ENCODE measurements at places on chromosomes 7 and 10.

DNA sequence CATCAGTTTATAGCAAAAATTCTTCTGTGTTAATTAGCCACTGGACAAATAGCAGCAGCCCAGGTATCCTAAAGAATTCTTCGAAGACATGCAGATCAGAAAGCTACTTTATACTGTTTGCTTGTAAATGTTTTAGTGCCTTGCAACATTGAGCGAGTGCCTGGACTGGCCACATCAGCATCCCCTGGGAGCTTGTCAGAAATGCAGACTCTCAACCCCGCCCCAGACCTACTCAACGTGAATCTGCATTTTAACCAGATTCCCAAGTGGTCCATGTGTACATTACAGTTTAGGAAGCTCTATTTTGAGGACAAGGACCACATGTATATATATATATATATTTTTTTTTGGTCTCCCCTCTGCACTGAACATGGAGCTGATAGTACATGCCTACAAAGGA, 18.5 kb upstream of the PLEKHS1 start:
- no peak for DNase-seq

DNA sequence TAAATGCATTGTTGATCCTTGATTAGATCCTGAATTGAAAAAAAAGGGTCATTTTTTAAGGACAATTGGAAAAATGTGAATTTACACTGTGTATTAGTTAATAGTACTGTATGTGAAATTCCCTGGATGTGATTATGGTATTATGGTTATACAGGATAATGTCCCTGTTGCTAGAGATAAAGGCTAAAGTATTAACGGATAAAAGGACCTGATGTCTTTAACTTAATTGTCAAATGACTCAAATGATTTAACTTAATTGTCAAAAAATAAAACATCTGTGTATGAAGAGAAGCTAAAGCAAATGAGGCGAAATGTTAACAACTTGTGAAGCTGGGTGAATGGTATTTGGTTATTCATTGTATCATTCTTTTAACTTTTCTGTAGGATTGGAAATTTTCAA, 48.8 kb downstream of the SUFU start:
- no peak for DNase-seq

- DNase-seq = no peak
Measured at GRCh38 chr7:143227806-143228205, 6.0 kb downstream of the TAS2R40 start.

DNA sequence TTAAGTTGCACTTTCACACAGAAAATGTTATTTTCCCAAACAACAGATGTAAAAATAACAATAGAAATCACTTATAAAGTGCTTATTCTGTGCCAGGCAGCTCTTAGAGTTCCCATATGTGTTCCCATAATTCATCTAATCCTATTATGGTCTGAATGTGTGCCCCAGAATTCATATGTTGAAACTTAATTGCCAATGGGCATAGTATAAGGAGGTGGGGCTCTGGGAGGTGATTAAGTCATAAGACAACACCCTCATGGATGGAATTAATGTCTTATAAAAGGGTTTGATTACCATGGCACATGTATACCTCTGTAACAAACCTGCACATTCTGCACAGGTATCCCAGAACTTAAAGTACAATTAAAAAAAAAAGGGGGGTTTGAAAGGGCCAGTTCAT, 92.7 kb downstream of the FZD1 start:
- no peak for DNase-seq

GRCh38 chr7:105270117-105270516, 118.6 kb downstream of the SRPK2 start:
- DNase-seq = no peak

- no peak for DNase-seq
Measured at GRCh38 chr7:14158111-14158510, 168.6 kb upstream of the ETV1 start.

- no peak for DNase-seq
Measured at GRCh38 chr7:129832701-129833227, 120.0 kb downstream of the UBE2H start.
